ENCODE measurements at places on chromosomes 1 and 21.

- no peak for DNase-seq
Observed at GRCh38 chr1:191752342-191752741, 405.9 kb upstream of the RGS18 start.

DNA sequence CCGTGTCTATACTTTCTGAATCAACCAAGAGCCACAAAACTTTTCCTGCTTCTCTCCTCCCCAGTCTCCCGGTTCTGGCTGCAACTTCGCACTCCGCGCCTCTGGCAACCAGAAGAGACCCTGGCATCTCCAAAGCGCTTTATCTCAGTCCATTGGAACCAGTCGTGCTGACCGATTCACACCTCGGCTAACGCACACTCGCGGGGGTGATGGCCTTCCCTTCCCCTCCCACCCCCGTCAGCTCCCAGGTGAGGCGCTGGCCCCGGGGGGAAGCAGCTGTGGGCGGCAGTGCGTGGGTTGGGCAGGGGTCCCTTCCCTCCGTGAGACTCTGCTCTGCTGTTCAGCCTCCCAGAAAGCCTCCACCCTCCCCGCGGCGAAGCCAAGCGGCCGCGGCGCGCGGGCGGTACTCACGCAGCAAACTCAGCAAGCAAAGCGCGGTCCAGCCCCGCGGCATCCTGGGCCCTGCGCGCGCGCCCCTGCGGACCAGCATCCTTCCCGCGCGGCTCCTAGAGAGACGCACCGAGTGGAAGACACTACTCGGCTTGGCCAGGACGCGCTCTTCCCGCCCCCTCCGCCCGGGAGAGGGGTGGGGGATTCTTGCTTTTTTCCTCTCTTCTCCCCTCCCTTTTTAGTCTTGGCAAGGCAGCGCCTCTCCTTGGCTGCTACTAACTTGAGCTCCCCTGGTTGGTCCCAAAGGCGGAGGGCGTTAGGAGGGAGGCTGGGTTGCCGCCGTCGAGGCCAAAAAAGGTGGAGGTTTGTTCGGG lies at the start of gene CD34:
CD34 (minus strand) TSS at position 535 of the 764 bp plus-strand sequence; CDS start at position 490, 45 bp downstream.
- DNase-seq = no peak

DNA sequence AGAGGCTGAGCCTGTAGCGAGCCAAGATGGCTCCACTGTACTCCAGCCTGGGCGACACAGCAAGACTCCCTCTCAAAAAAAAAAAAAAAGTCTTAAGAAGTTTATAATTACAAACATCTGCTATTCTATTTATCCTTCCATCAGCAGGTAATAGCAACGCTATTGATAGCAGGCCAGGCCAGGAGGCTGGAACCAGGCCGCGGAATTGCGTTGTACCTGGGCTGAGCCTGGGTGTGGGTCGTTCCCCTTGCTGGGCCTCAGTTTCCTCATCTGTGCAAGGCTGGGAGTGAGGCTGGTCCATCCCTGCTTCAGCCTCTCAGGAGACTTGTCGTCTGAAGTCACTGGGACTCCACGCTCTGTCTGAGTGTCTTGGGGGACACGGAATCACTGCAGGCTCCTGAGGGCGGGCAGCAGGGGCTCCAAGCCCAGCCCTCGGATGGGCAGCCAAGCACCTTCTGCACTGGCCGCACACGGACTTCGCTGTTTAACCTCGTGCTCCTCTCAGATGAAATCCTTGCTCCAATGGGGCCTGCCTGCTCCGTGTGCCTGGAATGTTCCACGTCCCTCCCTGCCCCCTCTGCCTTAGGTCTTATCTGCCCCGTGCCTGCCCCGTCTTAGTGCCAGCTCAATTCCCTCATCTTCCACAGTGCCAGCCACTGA lies 103.9 kb upstream of the C1orf174 start:
- DNase-seq = no peak

DNA sequence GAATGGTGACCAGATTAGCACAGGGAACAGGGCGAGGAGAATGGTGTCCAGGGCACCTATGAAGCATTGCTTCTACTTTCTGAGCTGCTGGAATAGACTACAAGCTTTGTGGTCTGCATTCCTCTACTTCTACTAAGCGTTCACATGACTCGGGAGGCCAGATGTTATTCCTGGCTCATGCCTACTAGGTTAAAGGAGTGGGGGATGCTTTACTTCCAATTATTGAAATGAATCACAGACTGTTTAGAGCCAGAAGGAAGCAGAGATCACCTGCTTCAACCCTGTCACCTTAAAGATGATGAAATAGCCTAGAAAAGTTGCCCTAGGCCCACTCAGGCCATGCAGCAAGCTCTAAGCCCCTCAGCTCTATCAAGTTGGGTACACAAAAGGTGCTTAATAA lies 633.5 kb downstream of the KIF26B start:
- DNase-seq = no peak

DNA sequence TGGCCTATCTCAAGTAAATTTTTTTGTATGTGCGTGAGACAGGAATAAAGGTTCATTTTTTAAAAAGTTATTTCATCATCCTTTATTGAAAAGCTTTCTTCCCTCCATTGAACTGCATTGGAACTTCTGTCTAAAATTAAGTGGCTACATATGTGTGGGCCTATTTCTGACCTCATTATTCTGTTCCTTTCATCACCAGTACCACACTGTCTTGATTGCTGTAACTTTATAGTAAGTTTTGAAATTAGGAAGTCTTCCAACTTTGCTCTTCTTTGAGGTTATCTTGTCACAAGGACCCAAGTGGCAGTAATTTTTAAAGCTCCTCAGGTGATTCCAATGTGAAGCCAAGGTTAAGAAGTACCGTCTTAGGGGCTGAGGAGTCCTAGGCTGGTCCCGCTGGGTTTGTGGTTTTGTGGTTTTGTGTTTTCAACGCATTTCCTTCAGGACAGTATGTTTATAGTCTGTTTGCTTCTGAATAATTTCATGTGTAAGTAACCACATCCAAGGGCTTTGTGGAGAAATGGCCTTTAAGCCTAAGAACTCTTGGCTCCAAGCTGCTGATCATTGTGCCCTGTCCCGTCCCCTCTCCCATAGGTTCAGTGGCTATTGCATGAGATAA lies 12.4 kb upstream of the SCAF4 start:
- no peak for DNase-seq

DNA sequence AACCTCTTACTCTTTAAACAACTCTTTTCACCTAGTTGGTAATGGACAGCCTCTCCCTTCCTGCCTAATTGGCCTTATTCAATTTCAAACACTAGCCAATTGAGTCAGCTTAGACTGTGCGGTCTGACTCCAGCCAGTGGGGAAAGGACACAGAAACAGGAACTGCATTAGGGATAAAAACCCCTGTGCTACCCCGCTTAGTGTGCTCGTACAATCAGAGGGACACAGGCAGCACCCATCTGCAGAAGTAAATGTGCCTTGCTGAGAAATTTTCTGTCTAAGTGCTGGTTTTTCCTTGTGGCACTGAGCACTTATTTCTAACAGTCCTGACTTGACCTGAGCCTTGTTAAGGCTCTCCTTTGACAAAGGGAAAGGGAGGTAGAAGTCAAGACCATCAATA lies 6.0 kb upstream of the CD2 start:
- DNase-seq = no peak

DNA sequence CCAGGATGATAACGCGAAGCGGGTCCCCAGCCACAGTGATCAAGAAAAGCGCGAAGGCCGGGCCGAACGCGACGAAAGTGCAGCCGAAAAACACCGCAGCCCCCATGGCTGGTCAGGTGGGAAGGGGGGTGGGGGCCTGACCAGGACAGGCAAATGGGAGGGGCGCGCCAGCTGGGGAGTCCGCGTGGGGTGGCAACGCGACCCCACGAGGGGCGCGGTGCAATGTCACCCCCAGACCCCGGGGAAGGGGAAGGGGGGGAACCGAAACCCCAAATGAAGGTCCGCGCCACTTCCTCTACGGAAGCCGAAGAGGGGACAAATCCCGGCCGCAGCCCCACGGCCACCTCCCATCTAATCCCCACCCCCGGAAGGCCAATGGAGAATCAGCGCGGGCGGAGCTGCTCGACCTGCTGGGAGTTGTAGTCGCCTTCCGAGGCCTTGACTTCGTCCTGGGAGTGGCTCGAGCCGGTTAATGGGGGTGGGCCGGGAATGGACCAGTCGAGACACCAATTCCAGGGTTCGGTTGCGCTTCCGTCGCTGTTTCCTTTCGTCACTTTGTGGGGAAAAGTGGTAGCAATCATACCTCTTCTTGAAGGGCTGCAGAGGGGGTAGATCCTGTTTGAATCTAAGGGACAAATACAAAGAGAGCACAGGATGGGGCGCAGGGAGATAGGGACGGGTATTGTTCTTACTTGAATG lies at the start of gene APH1A:
APH1A (minus strand) TSS at position 312 of the 699 bp plus-strand sequence; CDS start at position 106, 206 bp downstream.
- peak; percentile 94 for DNase-seq

DNA sequence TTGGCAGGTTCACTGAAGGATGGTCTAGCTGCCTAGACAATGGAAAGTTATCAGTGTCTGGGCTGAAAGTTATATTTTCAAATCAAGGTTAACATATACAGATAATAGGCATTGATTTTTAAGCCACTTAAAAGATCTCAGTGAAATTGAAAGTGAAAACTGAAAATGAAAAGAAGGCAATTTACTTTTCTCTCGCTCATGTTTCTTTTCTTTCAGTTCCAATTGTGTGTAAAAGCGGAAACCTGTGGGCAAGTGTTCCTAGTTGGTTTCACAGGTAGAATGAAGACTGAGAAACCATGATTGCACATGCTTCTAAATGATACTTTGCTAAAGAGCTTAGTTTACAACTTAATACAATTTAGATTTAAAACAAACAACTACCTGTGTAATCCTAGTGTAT lies 383.7 kb downstream of the ZP4 start:
- no peak for DNase-seq

- no peak for DNase-seq
Observed at GRCh38 chr1:153627715-153628626, at the start of gene S100A1. Gene S100A1, plus strand, starts transcription at chr1:153628434. Its CDS starts 2,088 bp downstream, at chr1:153630522.

DNA sequence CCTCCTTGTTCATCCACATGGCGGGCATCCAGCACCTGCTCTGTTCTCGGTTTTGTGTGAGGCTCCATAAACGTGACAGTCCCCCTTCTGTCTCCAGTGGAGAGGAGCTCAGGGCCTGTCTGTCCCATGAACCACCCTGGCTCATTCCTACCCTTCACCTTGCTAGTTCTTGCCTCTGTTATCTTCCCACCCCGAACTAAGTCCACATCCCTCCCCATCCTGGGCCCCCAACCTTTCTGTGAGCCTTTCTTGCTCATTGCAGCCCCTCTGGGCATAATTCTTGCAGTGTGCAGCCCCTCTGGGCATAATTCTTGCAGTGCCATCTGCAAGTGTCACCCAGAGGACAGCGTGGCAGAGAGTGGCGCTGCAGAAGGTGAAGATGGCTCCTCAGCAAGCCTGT lies 216.7 kb upstream of the TMEM51 start:
- no peak for DNase-seq

DNA sequence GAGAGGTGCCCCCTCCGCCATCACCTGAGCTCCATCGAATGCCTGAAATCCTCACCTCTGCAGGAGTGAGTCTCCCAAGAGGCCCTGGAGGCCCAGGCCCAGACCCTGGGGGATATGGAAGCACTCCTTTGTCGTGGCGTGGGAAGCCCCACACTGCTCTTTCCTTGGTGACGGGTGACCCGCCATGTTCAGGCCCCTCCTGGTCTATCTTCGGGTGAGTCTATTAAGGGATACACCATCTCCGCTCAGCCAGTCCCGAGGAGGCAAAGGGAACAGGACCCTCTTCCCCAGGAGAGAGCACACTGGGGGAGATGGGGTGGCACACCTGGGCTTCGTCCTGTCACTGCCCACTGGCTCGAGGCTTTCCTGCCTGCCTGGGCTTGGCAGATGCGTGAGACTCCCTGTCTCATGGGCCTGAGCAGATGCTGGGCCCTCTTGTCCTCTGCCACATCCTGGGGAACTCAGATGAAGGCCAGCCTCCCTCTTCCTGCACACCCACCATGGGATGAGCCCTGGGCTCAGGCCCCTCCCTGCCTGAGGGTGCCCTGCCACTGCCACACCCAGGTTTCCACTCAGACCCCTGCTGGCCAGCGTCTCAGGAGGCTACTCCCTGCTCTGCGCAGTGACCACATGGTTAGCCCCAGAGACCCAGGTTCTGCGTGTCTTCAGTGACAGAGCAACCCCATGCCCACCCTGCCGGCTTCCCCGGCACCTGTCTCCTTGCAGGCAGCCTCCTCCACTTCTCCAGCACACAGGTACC lies 3.8 kb upstream of the NPHP4 start:
- DNase-seq = no peak

DNA sequence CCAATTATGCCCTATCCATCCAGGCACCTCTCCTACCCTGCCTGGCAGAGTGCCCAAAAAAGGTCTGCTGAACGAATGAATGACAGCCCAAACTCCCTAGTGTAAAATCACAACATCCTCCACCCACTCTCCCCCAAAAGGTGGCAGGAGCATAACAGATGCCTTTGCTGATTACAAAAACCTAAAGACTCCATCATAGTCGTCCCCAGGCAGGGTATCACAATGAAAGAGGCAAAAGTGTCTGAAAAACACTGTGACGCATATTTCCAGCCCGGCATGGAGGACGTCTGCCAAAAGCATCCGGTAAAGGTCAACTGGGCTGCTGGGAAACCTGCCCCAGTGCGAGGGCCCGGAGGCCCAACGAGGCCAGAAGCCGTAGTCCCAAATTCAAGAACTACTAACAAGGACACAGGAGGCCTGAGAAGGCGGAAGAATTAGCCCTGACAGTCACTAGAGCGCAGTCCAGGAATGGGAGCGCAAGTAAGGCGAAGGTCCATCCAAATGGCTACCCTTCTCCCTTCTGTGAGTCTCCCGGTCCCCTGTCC lies 576 bp downstream of the SMIM12 start:
- peak; percentile 69 for DNase-seq

DNA sequence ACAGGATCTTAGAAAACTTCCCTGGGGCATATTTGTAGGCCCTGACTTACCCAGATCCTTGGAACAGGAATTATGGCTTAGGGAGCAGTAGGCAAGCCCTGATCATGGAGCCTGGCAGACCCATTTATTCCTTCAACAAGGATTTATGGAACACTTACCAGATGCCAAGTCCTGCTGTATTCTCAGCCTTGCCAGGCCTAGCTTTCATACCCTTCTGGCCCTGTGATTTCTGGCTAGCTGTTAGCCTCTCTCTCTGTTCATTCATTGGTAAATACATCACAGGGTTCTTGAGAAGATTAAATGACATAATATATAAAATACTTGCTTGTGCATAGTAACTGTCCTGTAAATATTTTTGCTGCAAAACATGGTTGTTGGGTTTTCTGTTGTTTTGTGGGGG lies 32.4 kb upstream of the SRP9 start:
- DNase-seq = no peak

DNA sequence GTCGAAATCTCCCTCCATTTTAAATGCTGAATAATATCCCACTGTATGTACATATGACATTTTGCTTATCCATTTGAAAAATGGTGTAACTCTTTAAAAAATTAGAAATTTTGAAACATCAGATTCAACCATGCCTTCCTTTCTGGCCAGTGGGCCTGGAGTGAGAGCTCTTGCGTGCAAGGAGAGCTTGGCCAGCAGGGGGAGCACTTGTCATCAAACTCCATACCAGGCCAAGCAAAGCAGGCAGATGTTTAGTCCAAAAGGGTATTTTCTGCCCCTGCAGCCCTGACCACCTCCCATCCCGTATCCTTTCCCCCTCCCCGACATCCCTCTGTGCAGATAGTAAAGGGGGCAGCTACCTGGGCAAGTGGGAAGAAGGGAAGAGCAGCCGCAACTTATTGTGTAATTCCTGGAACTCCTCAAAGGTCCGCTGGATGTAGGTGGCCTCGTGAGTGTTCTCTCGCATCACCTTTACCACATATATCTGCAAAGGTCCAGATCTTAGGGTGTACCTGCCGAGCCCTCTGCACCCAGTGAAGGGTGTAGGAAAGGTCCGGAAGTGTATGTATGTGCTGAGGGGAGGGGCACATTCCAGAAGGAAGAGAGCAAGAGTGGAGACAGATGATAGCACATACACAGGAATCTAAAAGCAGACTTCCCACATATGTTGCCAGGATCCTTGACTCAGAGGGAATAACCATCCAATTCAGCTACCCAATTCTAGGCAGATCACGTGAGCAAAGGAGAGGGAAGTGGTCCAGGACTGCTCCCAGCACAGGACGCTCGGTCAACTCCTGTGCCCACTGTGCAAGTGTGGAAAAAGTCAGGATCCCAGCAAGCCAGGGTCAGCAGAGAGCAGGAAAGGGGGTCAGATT lies 19.9 kb upstream of the PPP1R15B start:
- DNase-seq = peak; percentile 74

Measured in CD4-positive, alpha-beta T cell (primary cell).